ENCODE measurements at places on chromosomes 12 and 14.

DNA sequence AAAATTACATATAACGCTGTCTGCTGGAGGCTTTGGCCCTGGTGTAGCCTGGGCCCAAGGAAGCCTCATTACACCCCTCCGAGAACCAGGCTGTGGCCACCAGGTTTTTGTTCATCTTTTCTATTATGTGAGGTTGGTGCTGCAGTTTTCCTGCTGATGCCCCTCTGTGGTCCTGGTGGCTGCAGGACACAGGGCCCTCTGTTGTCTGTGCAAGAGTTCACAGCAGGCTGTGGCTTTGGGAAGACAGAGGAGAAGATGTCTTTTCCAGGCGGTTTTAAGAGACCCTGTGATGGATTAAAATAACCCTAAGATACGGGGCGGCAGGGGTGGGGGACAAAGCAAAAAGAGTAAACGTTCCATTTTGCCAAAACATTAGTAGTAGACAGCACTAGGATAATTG, 121.5 kb downstream of the ADGRD1 start:
- DNase-seq: no peak

DNA sequence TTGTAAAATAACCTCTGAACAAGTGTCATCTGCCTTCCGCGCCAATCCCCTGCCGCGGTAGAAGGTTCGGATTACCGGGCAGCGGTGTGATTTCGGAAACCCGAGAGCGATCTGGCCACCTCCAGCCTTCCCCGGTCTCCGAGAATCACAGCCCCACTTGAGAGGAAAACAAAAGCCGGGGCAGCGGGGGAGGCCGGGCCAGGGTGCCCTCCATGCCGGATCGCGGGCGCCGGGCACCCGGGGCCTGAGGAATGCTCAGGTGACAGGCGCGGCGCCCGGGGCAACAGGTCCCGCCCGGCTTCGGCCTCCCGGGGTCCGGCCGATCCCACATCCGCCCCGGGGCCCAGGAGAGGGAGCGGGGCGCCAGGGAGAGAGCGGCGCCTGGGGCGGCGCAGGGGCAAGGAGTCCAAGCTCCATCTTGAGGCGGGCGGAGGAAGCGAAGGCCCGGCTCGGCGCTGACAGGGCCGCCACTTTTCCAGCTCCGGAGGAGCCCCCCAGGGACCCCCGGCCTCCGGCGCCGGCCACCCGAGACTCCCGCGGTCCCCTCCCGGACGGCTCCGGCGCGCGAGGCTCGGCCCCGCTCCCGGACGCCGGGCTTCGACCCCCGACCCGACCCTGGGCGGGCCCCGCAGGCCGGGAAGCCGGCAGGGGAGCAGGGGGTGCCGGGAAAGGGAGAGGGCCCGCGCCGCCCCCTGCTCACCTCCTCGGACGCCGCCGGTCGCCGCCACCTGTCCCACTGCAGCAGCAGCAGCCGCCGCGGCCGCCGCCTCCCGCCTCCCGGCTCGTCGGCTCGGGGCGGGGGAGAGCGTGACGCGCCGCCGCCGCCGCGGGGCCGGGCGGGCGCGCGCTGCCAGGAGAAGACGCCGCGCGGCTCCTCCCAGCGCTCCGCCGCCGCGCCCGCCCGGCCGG, at the start of gene CLIP1:
Gene CLIP1, minus strand, starts transcription at position 849 of the 909 bp plus-strand sequence. CDS start 42,217 bp downstream, outside the sequence.
- peak; percentile 71 for DNase-seq

- no peak for DNase-seq
These were observed 14.5 kb upstream of the KRT83 start for GRCh38 chr12:52335598-52336262.

DNA sequence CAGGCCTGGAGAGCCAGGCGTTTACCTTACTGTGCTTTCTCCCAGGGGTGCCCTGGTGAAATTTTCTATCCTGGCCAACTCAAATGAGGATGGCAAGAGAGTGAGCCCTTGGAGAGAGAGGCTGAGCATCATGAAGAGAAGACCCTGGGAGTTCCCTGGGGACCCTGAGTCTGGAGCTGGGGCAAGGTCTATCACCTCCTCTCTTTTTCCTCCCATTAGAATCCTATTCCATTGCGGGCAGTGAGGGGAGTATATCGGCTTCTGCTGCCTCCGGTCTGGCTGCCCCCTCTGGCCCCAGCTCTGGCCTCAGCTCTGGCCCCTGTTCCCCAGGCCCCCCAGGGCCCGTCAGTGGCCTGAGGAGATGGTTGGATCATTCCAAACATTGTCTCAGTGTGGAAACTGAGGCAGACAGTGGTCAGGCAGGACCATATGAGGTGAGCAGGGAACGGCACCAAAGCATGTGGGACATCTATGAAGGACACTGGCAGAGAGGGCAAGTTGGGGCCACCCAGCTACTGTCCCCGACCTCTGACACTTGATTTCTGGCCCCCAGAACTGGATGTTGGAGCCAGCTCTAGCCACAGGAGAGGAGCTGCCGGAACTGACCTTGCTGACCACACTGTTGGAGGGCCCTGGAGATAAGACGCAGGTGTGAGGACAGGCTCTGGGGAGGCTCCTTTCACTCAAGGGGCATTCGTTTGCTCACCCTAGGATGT, 1.6 kb downstream of the ARHGEF25 start:
- DNase-seq: no peak

DNA sequence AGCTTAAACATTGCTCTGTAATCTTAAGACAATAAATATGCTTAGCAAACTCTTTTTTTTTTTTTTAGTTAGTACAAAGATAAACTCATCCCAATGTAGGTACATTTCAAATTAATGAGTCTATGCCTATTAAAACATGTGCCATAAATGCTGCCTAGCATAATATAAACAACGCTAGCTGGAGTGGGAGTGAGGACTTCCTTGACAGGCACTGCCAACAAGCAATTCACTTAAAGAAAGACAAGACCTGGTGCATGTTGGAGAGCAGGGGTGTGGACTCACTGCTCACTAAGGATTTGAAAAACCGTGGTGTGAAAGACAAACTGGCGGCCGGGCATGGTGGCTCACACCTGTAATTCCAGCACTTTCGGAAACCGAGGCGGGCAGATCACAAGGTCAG, 187.2 kb upstream of the RGS6 start:
- DNase-seq: no peak

DNA sequence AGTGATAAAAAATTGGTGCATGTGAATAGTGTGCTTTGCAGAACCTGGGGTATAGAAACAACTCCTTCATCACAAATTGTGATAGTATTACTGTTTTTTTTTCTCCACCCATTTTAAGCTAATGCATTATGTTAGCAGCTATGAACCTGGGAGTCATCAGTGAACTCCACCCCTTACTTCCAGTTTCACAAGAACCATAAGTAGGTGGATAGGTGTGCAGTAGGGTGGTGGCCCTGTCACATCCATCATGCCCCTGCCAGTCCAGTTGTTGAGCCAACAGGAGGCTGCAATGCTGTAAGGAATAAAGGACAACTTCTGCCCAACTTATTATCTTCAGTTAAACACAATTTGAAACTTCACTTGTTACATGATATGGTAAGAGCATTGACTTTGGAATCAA, 85.7 kb downstream of the ABCD2 start:
- no peak for DNase-seq

DNA sequence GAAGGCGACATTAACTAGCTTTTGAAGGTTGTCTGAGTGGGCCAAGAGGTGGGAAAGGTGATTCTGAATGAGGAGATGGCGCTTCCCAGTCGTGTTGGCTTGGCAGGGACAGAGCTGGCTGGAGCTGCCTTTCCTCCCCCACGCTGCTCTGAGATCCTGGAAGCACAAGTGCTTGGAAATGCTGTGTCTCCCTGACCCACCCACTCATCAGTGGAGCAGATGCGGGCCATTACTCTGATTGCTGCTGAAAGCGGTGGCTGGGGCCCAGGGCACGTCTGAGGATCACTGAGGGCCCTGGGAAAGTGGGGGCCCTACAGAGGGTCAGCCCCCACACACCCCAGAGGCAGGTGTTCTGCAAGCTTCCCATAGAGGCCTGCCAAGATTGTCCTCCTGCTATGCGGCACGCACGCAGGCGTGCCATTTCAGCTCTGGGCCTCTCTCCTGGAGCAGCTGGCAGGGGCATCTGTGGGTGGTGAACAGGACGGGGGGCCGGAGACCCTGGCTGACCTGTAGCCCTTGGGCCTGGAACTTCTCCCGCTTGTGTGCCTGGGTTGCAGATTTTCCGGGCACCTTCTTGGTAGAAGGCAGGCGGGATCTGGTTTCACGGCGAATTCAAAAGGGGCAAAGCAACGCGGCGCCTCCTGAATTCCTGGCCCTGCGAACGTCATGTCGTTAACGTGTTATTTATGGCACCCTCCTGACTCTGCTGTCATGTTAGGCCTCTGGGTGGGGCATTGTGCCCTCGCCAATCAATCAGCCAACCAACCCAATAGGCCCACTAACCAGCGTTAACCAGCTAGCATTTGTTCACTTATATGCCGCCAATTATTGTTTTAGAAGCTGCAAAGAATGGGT, 133.8 kb upstream of the TBX3 start:
- DNase-seq: no peak

- no peak for DNase-seq
These were observed 241.4 kb downstream of the TMEM117 start for GRCh38 chr12:44077294-44077693.

- DNase-seq: no peak
These were observed 29.2 kb upstream of the TMED10 start for GRCh38 chr14:75205591-75205990.

DNA sequence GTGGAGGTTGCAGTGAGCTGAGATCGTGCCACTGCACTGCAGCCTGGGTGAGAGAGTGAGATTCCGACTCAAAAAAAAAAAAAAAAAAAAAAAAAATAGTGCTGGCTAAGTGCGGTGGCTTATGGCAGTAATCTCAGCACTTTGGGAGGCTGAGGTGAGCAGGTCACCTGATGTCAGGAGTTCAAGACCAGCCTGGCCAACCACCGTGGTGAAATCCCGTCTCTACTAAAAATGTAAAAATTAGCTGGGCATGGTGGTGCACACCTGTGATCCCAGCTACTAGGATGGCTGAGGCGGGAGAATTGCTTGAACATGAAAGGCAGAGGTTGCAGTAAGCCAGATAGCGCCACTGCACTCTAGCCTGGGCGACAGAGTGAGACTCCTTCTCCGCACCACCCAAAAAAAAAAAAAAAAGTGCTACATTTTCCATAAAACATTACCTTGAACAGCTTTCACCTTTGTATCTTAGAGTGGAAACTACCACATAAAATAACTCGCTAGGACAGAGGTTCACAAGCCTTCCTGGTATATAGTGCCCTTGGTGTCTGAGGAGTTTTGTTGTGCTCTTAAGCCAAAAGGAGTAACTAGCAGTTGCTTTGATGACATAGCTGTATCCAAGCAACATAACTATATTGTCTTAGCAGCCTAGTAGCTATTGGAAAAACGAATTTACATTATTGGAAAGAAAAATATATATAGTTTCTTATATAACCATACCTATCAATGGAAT, 11.1 kb downstream of the PTGES3 start:
- no peak for DNase-seq

GRCh38 chr14:90263748-90264449, 7.5 kb downstream of the PSMC1 start:
- DNase-seq: no peak

- no peak for DNase-seq
These were observed 704.2 kb upstream of the TBX3 start for GRCh38 chr12:115388139-115388538.

- DNase-seq: peak; percentile 14
These were observed at the start of gene MIPOL1 for GRCh38 chr14:37197421-37198272. Gene MIPOL1, plus strand, starts transcription at chr14:37197937. Its CDS starts 49,952 bp downstream, at chr14:37247889.

- no peak for DNase-seq
These were observed at the start of gene CYP27B1 for GRCh38 chr12:57766464-57767304. Gene CYP27B1, minus strand, starts transcription at chr12:57767078. Its CDS starts 37 bp downstream, at chr12:57767041.

GRCh38 chr12:15649347-15649746, 139.8 kb downstream of the EPS8 start:
- no peak for DNase-seq

GRCh38 chr12:24467226-24467625, 481.7 kb downstream of the BCAT1 start:
- no peak for DNase-seq

- DNase-seq: no peak
These were observed 63.3 kb upstream of the FLRT2 start for GRCh38 chr14:85466678-85467077.

DNA sequence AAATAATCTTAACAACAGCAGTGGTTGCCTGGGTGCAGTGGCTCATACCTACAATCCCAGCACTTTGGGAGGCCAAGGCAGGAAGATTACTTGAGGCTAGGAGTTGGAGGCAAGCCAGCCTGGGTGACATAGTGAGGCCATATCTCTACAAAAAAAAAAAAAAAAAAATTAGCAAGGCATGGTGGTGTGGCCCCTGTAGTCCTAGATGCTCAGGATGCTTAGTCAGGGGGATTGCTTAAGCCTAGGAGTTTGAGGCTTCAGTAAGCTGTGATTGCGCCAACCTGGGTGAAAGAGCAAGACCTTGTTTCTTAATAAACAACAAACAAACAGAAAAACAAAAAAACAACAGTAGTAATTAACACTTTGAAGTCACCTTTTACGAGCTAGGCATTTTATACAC, 642 bp upstream of the ACSM4 start:
- DNase-seq: no peak

DNA sequence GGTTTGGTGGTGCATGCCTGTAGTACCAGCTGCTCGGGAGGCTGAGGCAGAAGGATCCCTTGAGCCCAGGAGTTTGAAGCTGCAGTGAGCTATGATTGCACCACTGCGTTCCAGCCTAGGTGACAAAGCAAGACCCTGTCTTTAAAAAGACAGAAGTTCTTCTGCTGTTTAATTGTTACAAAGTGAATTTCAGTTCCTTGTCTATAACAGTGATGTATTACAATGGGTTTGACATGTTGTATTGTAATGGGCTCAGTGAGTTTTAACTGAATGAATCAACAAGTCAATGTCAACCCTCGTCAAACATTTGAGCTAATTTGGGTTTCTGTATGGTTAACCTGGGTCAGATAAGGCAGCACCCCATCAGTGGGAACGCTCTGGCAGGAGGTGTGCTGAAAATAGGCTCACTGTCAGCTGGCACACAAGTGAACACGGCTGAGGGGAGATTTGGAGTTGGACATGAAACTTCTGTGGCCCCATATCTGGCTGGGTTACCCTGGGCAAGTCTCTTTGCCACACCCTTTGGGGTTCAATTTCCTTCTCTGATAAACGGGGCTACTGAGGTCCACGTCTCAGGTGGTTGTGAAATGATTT, 14.0 kb upstream of the TRPV4 start:
- no peak for DNase-seq

DNA sequence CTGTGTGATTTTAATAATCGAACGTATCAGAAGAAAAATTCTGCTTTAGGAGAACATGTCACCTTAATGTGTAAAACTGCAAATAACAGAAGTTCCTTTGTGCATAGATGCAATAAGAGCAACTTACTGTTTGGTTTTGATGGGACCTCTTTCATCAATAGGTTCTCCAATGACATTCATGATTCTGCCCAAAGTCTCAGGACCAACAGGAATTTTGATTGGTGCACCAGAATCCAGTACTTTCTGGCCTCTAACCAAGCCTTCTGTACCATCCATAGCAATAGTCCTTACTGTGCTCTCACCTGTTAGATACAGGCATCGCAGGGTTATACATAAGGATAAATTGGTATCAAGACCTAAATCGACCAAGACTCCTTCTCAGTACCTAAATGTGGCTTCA, 1.1 kb downstream of the ATP5F1B start:
- DNase-seq: no peak

- no peak for DNase-seq
These were observed 34.1 kb downstream of the ANO2 start for GRCh38 chr12:5910790-5911548.
